ENCODE measurements at places on chromosomes 5 and 9.

DNA sequence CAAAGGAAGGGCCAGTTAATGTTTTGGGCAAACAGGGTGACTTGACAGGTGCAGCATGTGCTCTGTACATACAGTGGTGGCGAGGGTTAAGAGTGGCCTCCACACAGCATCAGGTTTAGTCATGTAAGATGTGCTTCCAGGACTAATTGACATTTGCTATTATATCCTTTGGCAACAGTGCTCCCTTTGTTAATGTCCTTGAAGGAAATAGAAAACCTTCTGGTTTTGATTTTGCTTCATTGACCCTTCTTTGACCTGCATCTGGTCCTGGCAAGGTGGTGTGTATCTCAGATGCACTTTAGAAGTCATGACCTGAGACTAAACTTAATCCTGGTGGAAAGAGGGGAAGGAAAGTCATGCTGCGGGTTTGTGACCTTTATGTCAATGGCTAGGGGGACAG lies 440.0 kb downstream of the ENC1 start:
- DNase-seq: no peak

DNA sequence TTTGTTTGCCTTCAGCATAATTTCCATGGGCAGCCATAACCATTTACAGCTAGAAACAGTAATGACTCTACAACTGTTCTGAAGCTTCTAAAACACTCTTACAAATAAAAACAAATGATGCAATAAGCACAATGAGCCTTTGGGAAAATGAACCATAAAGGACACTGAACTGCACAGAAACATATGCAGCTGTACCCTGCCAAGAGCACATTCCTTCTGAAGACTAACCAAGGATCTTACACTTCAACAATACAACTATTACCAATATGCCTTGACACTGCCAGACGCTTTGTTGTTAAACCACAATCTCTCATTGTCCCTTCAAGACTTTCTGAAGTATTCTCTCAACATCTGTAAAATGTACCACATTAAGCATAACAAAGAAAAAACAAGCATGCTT lies 104.2 kb upstream of the HMHB1 start:
- no peak for DNase-seq

GRCh38 chr5:112203229-112203628 lies 215.8 kb downstream of the EPB41L4A start:
- DNase-seq: no peak

- no peak for DNase-seq
Measured at GRCh38 chr5:126438868-126439267, 15.7 kb downstream of the GRAMD2B start.

DNA sequence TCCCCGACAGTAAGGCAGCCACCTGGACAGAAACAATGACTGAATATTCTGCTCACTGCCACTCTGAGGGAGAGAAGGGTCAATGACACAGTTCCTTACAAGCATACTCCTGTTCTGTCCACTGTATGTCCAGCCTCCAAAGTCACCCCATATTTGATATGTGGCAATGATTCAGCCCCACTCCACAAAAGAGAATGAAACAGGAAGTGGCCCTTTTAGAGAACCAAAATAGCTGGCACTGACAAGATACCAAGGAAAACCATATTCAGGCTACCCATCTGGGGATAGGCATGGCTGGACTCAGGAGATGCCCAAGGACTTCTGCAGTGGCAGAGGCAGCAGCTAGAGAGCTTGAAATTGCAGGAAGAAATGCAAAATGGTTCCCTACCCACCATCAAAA lies 12.8 kb upstream of the GFRA3 start:
- no peak for DNase-seq

- no peak for DNase-seq
Measured at GRCh38 chr5:60374409-60374808, 325.6 kb downstream of the DEPDC1B start.

DNA sequence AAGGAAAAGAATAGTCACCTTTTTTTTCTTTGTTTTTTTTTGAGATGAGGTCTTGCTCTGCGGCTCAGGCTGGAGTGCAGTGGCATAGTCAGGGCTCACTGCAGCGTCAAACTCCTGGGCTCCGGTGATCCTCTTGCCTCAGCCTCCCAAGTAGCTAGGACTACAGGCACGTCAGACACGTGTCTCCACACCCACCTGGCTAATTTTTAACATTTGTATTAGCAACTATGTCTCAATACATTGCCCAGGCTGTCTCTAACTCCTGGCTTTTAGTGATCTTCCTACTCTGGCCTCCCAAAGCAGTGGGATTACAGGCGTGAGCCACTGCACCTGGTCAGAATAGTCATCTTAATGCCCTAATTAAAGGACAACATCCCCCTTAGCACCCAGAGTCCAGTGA lies 54.4 kb upstream of the CTSL start:
- no peak for DNase-seq

- DNase-seq: no peak
Measured at GRCh38 chr5:11477786-11478185, 426.5 kb downstream of the CTNND2 start.

DNA sequence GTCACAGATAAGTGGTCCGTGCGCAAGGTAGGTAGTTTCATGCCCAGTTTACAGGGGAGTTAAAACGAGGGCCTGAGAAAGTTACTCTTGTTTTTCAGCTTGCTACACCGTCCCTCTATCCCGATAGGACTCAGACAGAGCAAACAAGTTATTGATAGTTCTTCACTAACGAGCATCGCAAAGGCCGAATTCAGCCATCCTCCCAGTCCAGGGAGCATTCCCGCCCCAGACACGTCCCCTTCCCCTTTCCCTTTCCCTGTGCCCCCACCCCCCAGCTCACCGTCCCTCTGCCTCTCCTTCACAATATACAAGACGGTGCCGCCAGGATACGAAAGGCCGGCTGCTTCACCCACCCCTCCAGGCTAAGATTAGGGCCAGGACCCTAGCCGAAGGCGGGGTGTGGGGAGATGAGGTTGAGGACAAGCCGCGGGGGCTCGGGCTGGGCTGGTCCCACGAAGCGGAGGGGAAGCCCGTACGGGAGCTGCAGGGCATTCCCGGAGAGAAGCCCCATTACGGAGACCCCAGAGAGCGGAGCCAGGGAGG lies 599 bp downstream of the KIAA1191 start:
- no peak for DNase-seq

GRCh38 chr9:128634651-128635262 lies 21.9 kb downstream of the DYNC2I2 start:
- DNase-seq: no peak

DNA sequence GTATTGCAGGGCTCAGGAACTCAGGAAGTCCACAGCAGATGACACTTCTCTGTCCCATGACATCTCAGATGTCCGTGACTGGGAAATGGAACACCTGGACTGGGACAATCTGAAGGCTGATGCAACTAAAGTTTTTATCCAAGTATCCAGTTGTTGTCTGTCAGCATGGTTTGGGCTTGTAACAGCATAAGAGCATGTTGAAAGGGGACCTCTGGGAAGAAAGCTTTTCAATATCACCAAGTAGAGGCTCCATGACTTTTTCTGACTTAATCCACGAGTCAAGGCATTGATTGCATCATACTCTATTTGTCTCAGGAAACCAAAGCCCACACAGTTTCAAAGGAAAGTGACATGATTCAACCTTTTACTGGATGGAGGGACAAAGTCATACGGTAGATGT lies 807.7 kb downstream of the MTRR start:
- DNase-seq: no peak

- DNase-seq: no peak
Measured at GRCh38 chr5:143758750-143759149, 53.2 kb upstream of the HMHB1 start.

- no peak for DNase-seq
Measured at GRCh38 chr9:37746448-37747270, 6.9 kb upstream of the TRMT10B start.

DNA sequence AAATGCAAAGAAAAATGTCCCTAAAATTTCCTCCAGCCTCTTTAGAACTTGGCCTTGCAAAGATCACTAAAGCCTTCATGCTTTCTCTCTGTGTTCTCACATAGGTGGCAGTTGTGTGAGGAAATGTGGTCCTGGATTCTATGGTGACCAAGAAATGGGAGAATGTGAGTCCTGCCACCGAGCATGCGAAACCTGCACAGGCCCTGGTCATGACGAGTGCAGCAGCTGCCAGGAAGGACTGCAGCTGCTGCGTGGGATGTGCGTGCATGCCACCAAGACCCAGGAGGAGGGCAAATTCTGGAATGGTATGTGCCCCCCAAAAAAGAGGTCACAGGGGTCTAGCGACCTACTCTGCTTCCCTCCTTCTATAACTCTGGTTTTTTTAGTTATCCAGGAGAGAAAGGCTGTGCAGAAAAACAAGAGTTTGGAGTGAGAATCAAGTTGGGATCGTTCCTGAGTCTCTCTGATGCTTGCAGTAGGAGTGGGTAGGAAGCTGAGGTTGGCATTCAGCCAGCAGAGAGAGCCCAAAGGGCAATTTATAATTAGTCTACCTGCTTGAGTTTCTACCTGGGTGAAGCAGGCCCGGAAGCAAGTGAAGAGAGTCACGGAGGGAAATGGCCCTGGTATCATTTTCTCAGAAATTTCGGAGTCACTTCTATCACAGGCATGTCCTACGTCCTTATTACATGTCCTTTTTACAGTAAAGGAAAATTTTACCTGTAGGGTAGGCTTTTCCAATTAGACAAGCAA lies 97.5 kb downstream of the RFK start:
- DNase-seq: peak; percentile 20
